ENCODE measurements at places on chromosomes 16 and 17.

DNA sequence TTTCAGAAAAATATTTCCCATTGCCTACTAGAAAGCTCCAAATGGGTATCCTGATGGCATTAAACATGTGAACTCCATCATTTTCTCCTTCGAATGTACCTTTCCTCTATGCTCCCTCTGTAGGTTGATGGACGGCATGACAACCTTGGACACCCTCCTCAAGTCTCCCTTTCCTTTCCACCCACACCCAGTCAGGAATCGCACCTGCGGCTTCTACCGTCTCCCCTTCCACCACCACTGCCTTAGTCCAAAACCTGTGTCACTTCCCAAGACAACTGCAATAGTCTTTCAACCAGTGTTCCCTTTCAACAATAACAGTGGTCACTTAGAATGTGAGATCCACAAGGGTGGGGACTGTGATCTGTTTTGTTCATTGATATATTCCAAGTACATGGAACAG lies 233.1 kb upstream of the AXIN2 start:
- DNase-seq: no peak

DNA sequence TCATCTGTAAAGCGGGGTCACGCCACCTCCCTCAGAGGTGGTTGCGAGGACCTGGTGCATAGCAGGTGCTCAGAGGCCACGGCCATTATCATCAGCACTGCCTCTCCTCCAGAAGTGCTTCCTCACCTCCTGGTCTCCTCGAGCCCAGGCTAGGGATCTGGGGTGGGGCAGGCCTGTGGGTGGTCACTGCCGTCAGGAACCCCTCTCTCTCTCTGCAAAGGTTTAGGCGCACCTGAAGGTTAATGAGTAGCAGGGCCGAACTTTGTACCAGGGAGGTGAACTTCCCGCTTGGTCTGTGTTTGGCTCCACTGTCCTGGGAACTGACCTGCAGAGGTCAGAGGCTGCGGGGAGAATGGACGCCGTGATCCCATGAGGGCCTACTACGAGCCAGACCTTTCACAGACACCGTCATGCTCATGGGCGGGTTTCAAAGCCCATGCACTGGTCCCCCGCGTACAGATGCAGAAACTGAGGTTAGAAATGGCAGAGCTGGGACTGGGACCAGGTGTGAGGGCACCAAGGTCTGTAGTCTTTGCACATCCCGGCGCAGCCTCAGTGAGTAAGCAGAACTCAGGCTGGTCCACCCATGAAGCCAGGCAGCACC lies 13.8 kb downstream of the JUP start:
- no peak for DNase-seq

DNA sequence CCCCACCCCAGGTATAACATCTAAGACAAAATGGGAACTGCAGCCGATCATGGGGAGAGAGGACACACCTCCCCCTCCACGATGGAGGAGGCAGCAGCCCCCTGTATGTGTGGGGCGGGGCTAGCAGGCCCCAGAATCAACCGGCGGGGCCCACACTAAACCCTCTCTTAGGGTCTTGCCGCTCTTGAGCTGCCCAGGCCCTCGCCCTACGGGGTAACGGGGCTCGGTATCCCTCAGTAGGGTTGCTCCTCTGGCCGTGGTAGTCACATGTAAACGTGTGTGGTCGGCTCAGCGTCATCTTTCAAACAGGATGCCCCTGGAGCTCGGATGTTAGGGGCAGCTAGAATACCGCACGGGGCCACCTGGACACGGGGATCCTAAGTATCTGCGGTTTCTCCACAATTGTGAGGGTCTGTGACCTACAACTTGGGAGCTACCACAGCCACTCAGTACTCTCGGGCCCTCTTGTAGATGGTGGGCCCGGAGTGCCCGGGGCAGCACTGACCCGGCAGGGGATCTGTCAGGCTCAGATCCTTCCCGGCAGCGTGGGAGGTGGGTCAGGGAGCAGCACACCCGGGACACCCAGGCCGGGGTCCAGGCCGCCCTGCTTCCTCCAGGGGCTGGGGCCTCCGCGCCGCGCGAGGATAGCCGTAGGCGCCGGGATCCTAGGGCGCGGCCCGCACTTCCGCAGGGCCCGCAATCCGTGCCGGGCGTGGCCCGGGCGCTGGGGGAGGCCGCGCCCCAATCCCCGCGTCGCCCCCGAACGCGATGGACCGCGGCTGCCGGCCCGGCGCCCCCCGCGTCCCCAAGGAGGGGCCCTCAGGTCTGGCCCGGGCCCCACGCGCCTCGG lies 781 bp downstream of the ARHGDIA start:
- DNase-seq: no peak

DNA sequence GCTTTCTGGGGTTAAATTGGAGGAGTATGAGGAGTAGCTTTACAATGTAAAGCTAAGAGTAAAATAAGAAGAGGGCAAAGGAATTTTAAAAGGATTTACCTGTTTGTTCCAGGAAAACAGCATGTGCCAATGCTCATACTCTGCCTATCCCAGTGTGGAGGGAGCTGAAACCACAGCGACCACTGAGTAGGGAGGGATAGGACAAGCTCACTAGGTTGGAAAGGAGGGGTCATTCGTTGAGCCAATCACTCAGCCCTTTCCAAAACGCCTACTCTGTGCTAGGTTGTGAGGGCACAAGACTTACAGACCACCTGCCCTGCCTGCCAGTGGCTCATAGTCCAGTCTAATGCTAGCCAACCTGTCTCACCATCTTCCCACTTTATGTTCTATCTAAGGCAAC lies 1.1 kb upstream of the DNAJC7 start:
- DNase-seq: no peak

- no peak for DNase-seq
These were observed 11.7 kb upstream of the CD300LD start for GRCh38 chr17:74603746-74604145.

- no peak for DNase-seq
These were observed 2.0 kb upstream of the SLFN5 start for GRCh38 chr17:35240861-35241260.

- DNase-seq: no peak
These were observed 8.2 kb downstream of the FMNL1 start for GRCh38 chr17:45229681-45230409.

DNA sequence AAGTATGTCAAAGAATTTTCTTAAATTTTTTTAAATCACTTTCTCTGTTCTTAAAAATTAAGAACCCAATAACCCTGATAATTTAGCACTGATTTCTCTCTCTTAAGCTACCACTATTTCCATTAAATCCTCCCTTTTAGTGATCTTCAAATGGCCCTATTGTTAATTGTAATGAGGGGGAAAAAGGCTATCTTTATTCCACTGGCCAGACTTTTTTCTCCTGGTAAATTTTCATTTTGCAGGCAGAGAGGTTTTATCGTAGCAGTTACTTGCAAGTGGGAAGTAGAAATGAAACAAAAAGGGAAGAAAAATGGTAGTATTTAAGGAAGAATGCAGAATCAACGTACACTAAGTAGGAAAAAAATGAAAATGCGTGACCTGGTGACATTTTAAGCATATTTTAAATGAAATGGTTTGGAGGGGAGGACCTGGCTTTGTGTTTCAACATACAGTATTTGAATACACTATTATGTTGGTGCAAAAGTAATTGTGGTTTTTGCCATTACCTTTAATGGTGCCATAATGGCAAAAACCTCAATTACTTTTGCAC lies 224.9 kb downstream of the TANC2 start:
- DNase-seq: no peak

DNA sequence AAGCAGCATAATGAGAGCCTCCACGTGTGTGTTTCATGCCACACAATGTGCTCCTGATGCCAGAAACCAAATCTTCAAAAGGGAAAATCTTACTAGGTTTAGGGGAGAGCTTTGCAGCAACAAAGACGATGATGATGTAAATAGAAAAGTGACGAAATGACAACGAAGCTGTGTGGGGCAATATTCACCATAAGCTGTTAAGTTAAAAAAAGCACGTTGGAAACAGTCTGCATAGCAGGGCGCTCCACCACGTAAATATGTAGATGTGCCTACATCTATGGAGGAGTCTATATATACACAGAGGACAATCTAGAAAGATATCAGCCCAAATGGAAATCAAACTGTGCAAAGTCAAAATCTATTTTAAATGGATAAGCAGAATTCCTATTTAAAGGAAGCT lies 61.0 kb downstream of the RPH3AL start:
- DNase-seq: no peak

DNA sequence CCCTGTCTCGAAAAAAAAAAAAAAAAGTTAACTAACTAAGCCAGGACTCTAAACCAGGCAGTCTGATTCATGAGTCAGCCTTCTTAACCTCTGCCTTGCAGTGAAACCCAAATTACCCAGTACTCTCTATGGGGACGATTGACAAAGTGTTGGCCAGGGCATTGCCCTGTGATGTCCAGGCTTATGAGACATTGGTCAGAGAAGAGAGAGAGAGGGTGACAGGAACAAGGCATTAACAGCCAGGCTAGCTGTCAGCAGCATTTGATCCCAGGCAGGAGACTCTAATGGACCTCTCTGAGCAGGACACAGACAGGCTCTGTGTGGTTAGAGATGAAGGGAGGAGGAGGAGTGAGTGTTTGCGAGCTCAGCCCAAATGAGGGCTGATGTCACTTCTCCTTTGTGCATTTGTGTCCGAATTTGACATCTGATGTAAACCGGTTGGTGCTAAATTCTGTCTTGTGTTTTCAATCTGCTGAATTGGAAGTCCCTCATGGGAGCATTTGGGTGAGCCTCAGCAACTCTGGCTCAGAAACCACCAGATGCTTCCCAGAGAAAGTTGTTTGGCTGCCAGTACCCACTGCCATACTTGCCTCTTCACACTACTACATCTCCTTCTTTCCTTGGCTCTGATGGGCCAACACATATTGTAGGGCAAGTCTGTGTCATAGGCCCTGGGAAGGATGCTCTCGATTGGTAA lies 4.3 kb upstream of the MYL4 start:
- no peak for DNase-seq

Data from T follicular helper cell (primary cell).